HCT116 (cell line): ENCODE measurements at places on chromosomes 4 and X. TPM values are rescaled to one million over a fixed set of nuclear protein-coding genes. Genes with fewer than 3 reads are reported as not detected.
A peak's percentile ranks its signal among the peaks of the same experiment; 100 is the strongest.

- DNase-seq, result peak; percentile 12
These were observed 29.1 kb upstream of the UTP14A start for GRCh38 chrX:129876771-129877305.

GRCh38 chrX:24080704-24081103 lies 25.9 kb downstream of the EIF2S3 start:
- DNase-seq, result no peak

DNA sequence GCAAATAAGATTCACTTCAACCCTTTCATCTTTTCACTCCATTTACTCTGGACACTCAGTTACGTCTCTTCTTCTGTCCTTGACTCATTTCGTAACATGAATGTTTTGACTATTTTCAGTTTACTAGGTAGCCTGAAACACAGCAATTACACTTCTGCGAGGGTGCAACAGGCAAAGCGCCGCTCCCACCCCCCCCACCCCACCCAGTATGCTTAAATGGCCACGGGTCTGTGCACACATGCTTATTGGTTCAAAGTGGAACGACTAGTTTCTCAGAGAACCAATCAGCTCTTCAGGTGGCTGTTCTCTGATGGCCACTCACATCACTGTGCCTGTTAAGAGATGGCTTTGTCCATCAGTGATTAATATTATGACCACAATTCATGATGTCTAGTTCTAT lies 3.5 kb downstream of the BEND4 start:
- no peak for DNase-seq

- no peak for DNase-seq
These were observed 767.3 kb upstream of the TENM3 start for GRCh38 chr4:181475781-181476507.

TLR3 gene
- total RNA-seq, result 1.3 TPM

FHIP1A gene
- 14.8 TPM for total RNA-seq

ATOH1 gene
- total RNA-seq, result not detected

NSUN7 gene
- 0.07 TPM for total RNA-seq

SMPX gene
- 0.59 TPM for total RNA-seq
